ENCODE measurements at places on chromosomes 4 and X.

- DNase-seq = no peak
These were observed 38.1 kb upstream of the STIM2 start for GRCh38 chr4:26822546-26822945.

- DNase-seq = no peak
These were observed 916.7 kb downstream of the TECRL start for GRCh38 chr4:63492515-63492914.

DNA sequence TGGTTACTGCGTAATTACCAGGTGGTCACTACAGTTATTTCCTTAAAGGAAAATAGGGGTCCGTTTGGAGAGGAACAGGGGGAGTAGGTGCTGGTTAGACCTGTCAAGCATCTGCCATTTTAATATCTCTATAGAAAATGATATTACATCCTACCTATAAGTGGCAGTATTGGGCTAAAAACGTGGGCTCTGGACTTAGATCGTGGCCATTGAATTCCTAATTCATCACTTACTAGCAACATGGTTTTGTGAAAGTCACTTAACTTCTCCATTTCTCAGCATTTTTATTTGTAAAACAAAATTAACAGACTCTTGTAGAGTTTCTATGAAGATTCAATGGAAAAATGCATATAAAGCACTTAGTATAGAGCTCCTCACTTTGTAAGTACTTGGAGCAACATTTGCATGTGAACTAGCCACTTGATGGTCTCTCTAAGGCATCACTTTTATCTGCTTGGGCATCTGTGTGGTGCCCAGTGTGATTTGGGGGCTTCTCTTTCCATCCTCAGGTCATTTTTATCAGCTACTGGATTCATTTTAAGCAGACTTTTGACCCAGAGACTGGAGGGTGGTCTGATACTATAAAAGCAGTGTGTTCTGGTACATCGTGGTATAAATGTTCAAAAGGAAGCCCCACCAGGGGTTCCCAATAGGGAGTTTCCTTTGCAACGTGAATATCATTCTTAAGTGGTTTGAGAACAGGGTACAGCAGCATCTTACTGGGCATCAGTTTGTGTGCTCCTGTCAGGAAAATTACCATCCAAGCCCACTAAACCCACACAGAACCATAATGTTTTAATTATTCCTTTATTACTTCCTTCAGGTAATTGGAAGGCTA lies 42.7 kb upstream of the RASSF6 start:
- no peak for DNase-seq

- DNase-seq = no peak
These were observed 30.3 kb downstream of the ARL9 start for GRCh38 chr4:56535915-56536314.

DNA sequence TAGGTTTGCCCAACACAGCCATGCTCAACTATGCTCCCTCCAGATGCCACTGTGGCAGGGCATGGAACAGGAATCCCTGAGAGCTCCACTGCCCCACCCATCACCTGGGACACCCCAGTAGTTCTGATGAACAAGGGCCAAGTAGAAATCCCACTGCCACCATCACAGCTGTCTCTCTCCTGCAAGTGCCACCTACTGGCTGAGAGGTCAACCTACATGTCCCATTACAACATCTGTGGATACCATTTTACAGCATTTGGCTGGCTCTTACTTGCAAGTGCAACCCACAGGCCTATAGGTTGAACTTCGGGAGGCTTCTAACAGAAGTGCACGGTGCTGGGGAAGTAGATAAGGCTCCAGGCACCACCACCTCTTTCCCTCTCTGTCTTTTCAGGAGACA lies 142.5 kb downstream of the CXXC4 start:
- no peak for DNase-seq

- DNase-seq = no peak
These were observed 25.2 kb upstream of the GLOD5 start for GRCh38 chrX:48736303-48736702.

DNA sequence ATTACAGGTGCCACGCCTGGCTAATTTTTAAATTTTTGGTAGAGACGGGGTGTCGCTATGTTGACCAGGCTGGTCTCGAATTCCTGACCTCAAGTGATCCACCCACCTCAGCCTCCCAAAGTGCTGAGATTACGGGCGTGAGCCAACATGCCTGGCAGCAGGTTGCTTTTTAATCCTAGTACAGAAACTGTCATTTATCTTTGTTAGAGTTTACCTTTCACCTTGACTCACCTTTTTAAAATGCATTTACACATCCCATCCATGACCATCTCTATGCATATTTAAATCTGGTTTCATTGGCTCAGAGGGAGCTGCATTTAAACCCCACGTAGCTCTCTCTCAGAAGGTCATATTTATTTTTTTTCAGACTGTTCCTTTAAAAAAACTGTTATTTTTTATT lies 31.9 kb downstream of the SLC16A2 start:
- no peak for DNase-seq

DNA sequence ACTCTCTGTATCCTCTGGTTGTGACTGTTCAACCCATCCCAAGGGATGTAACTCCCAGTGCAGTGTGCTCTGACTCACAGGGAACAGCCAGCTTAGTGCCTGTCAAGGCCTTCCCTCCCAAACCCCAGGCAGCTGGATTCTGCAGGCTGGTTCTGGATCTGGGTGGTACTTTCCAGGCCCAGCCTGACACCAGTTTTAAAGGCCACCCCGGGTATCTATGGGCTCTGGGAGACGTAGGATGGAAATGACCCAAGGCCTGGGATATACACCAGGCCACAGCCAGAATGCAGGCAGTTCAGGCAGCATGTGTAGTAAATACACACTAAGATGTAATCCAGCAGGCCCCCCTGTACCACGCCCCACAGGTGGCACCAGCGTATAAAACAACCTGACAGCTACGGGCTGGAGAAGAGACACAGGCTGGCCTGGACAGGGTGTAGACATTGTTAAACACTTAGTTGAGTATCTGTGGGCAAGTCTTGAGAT lies 64.2 kb downstream of the SPINK2 start:
- DNase-seq = no peak

- DNase-seq = no peak
These were observed 1958.6 kb downstream of the C4orf33 start for GRCh38 chr4:131054489-131055019.

GRCh38 chr4:114727461-114727860 lies 128.9 kb downstream of the UGT8 start:
- no peak for DNase-seq

DNA sequence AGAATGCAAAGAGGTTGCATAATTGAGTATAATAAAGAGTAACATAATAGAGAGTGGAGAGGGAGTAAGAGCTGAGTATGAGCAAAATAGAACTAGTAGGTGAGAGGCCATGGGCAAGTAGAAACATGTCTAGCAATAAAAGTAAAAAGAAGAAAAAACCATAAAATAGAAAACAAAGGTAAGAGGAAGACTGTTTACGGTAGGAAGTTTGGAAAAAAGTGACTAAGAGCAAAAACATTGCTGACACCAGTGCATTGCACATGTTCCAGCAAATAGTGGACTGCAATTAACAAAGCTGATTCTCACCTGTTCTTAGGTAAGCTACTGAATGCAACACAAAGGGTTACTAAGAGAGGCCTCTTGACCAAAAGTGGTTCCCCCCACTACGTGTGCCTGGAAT lies 202.9 kb downstream of the TEX13A start:
- DNase-seq = no peak

GRCh38 chr4:2617955-2618354 lies 81.5 kb downstream of the FAM193A start:
- DNase-seq = no peak
